GM23248 (cell line): ENCODE measurements at places on chromosomes 3 and 15.

- H3K27me3 ChIP-seq, result no peaks in the 10 kb centered on the region
- no peaks in the 10 kb centered on the region for H3K4me1 ChIP-seq
- H3K27ac ChIP-seq, result no peak overlapping the region
Observed at GRCh38 chr3:67192466-67192865, 194.4 kb downstream of the KBTBD8 start.

GRCh38 chr3:132822266-132822665, 100.1 kb upstream of the NPHP3 start:
- H3K27ac ChIP-seq, result no peak overlapping the region
- no peak overlapping the region for H3K4me3 ChIP-seq
- H3K27me3 ChIP-seq, result no peaks in the 10 kb centered on the region
- no peaks in the 10 kb centered on the region for H3K36me3 ChIP-seq
- no peaks in the 10 kb centered on the region for H3K4me1 ChIP-seq

DNA sequence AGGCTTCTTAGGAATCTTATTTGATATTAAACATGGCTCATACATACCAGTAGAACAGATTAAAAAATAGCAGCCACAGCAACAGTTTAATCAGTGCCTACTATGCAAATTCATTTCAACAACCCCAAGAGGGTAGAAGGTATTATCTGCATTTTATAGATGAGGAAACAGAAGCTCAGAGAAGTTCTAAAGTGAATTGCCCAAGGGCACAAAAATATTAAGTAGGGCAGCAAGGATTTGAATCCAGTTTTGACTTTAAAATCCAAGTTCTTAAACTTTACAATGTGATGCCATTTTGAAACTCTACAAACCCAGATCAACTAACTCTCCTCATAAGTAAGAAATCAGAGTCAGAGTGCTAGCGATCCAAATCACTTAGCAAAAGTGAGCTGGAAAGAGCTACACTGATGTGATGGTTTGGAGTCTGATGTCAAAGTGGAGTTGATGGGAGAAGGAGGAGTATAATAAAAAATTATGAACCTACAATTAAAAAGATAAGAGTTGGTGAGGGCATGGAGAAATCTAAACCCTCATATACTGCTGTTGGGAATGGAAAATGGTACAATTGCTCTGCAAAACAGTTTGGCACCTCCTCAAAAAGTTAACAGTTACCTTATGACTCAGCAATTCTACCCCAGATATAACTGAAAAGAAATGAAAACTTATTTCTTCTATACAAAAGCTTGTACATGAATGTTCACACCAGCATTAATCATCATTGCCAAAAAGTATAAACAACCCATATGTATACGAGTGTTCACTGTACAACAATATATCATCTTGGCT, 51.0 kb upstream of the PLXND1 start:
- no peak overlapping the region for H3K4me3 ChIP-seq
- H3K27ac ChIP-seq, result 0 out of 2 replicates have a peak overlapping the region, but pooled peaks have one; percentile 10
- H3K27me3 ChIP-seq, result no peaks in the 10 kb centered on the region
- DNase-seq, result peak; percentile 73
- H3K4me1 ChIP-seq, result peaks cover 66% of the 10 kb centered on the region
- H3K36me3 ChIP-seq, result no peaks in the 10 kb centered on the region

- no peak overlapping the region for H3K4me3 ChIP-seq
- peaks cover 3% of the 10 kb centered on the region; the same call in 1 of the 2 replicates for H3K27me3 ChIP-seq
- no peaks in the 10 kb centered on the region for H3K4me1 ChIP-seq
- DNase-seq, result no peak
Observed at GRCh38 chr15:77863491-77864105, 213.9 kb downstream of the TBC1D2B start.

- no peaks in the 10 kb centered on the region for H3K27me3 ChIP-seq
- no peak overlapping the region for H3K4me3 ChIP-seq
- no peaks in the 10 kb centered on the region for H3K36me3 ChIP-seq
- DNase-seq, result no peak
- no peak overlapping the region for H3K27ac ChIP-seq
- no peaks in the 10 kb centered on the region for H3K4me1 ChIP-seq
Observed at GRCh38 chr3:47251689-47252088, 30.9 kb downstream of the KIF9 start.

GRCh38 chr3:147354623-147355022, 51.7 kb downstream of the ZIC4 start:
- no peak overlapping the region for H3K27ac ChIP-seq
- DNase-seq, result no peak
- no peaks in the 10 kb centered on the region for H3K36me3 ChIP-seq
- no peak overlapping the region for H3K4me3 ChIP-seq

- peaks cover 11% of the 10 kb centered on the region for H3K4me1 ChIP-seq
- H3K27ac ChIP-seq, result no peak overlapping the region
- no peaks in the 10 kb centered on the region for H3K36me3 ChIP-seq
Observed at GRCh38 chr3:186826410-186826975, 16.0 kb upstream of the ADIPOQ start.

GRCh38 chr3:149933858-149934257, 36.8 kb downstream of the PFN2 start:
- no peaks in the 10 kb centered on the region for H3K36me3 ChIP-seq
- H3K27me3 ChIP-seq, result no peaks in the 10 kb centered on the region
- no peak overlapping the region for H3K27ac ChIP-seq
- no peak overlapping the region for H3K4me3 ChIP-seq
- H3K4me1 ChIP-seq, result peaks cover 18% of the 10 kb centered on the region

- DNase-seq, result peak; percentile 57
- no peak overlapping the region for H3K27ac ChIP-seq
- H3K27me3 ChIP-seq, result no peaks in the 10 kb centered on the region
- no peaks in the 10 kb centered on the region for H3K36me3 ChIP-seq
Observed at GRCh38 chr3:188126276-188126675, 27.7 kb upstream of the LPP start.

GRCh38 chr3:146058241-146058640, 102.7 kb downstream of the PLOD2 start:
- no peak overlapping the region for H3K4me3 ChIP-seq
- no peaks in the 10 kb centered on the region for H3K27me3 ChIP-seq
- no peak for DNase-seq

DNA sequence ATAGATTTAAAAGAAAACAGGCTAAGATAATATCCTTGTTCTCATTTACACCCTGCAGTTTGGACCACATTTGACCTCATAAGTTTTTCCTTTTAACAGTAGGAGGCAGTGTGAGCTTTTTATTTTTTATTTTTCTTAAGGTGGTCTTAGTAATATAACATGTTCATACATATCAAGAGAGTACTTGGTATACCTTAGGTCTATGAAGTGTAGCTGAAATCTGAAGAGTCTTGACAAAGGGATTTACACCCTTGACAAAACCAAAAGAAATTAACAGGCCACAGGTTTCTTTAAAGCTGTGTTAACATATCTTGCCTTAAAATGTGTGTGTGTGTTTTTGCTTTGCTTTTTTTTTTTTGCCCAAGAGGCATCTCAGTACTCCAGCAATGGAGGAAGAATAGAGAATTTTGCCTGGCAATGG, 3.2 kb downstream of the RAP2B start:
- H3K4me1 ChIP-seq, result peaks cover 34% of the 10 kb centered on the region
- no peaks in the 10 kb centered on the region for H3K27me3 ChIP-seq
- H3K4me3 ChIP-seq, result peak overlapping the region; percentile 97
- H3K36me3 ChIP-seq, result no peaks in the 10 kb centered on the region
- peak; percentile 46 for DNase-seq

DNA sequence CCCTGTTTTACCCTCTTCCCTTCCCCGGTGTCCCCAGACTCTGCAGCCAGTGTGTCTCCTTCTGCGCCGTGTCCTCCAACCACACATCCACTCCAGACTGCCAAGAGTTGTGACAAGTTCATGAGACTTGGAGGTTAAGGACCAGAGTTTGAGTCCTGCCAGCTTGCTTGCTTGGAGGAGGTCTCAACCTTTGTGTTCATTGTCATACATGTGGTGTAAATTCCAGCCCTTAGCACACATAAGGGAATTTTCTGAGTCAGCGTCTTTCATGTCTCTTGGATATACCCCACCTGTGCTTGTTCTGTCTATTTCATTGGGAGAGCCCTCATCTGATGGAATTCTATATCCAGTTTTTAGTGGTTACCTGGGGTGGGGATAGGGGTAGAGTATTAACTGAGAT, 13.3 kb downstream of the CORO2B start:
- H3K4me3 ChIP-seq, result no peak overlapping the region
- H3K4me1 ChIP-seq, result peaks cover 41% of the 10 kb centered on the region
- no peaks in the 10 kb centered on the region for H3K27me3 ChIP-seq
- DNase-seq, result no peak
